ENCODE measurements at places on chromosomes 1 and 21. TPM values are rescaled to one million over a fixed set of nuclear protein-coding genes. Genes with fewer than 3 reads are reported as not detected.

PTPN7 gene
- 15.4 TPM for polyA plus RNA-seq

RER1 gene
- 224 TPM for polyA plus RNA-seq

CKS1B gene
- 41.7 TPM for polyA plus RNA-seq

CELA3A gene
- not detected for polyA plus RNA-seq

IRF6 gene
- polyA plus RNA-seq: 0.80 TPM

TEX38 gene
- not detected for polyA plus RNA-seq

GCSAML gene
- polyA plus RNA-seq: 0.05 TPM

DNALI1 gene
- 22.4 TPM for polyA plus RNA-seq

LENEP gene
- polyA plus RNA-seq: not detected

TACSTD2 gene
- polyA plus RNA-seq: 1.9 TPM

TIE1 gene
- 25.5 TPM for polyA plus RNA-seq

PTAFR gene
- 7.2 TPM for polyA plus RNA-seq

SNIP1 gene
- 6.5 TPM for polyA plus RNA-seq

DTL gene
- 0.96 TPM for polyA plus RNA-seq

E2F2 gene
- 0.13 TPM for polyA plus RNA-seq

LDLRAD1 gene
- 0.05 TPM for polyA plus RNA-seq

SPATA46 gene
- polyA plus RNA-seq: not detected

ITGB2 gene
- 13.0 TPM for polyA plus RNA-seq

ARHGAP29 gene
- polyA plus RNA-seq: 13.7 TPM

SEMA4A gene
- polyA plus RNA-seq: 2.1 TPM

CENPF gene
- polyA plus RNA-seq: 2.6 TPM

ASAP3 gene
- polyA plus RNA-seq: 68.2 TPM

CRYBG2 gene
- not detected for polyA plus RNA-seq

HPCAL4 gene
- polyA plus RNA-seq: 11.1 TPM

RAVER2 gene
- 10.7 TPM for polyA plus RNA-seq

PCP4 gene
- 2.3 TPM for polyA plus RNA-seq

OMA1 gene
- polyA plus RNA-seq: 8.1 TPM

HCRTR1 gene
- not detected for polyA plus RNA-seq

SLC44A5 gene
- 1.2 TPM for polyA plus RNA-seq

SRGAP2 gene
- polyA plus RNA-seq: 22.9 TPM
